ENCODE measurements at places on chromosomes 7 and 10. TPM values are rescaled to one million over a fixed set of nuclear protein-coding genes. Genes with fewer than 3 reads are reported as not detected.

DNA sequence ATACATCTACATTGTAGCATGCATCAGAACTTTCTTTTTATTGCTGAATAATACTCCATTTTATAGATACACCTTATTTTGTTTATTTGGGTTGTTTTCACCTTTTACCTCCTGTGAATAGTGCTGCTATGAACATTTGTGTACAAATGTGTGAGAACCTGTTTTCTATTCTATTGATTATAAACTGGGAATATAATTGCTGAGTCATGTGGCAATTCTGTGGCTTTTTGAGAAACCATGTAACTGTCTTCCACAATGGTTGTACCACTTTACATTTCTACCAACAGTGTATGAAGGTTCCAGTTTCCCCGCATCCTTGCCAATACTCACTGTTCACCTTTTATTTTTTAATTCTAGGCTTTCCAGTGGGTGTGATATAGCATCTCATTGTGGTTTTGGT is 138.6 kb upstream of the MBL2 start:
- peaks cover 3% of the 10 kb centered on the region for H3K27me3 ChIP-seq
- no peaks in the 10 kb centered on the region for H3K36me3 ChIP-seq
- no peaks in the 10 kb centered on the region for H3K4me1 ChIP-seq

- H3K4me3 ChIP-seq, result no peak overlapping the region
- peaks cover 2% of the 10 kb centered on the region for H3K27me3 ChIP-seq
- peaks cover 2% of the 10 kb centered on the region for H3K4me1 ChIP-seq
- no peak for DNase-seq
Measured at GRCh38 chr10:110724937-110725336, 80.8 kb downstream of the RBM20 start.

DNA sequence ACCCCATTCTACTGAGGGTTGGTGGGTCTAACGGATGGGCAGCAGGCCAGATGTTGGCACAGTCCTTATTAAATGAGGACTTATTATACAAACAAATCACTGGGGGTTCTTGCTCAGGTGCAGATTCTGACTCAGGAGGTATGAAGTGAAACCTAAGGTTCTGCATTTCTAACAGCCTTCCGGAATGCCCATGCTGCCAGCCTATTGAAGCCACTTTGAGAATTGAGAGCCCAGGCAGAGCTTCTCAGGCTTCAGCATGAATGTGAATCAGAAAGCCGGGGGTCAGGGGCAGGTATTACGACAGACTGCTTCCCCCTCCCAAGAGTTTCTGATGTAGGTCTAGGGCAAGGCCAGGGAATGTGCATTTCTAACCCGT is 34.1 kb upstream of the NPFFR1 start:
- H3K36me3 ChIP-seq, result no peaks in the 10 kb centered on the region
- no peak for DNase-seq
- no peak overlapping the region for H3K4me3 ChIP-seq
- no peaks in the 10 kb centered on the region for H3K4me1 ChIP-seq
- H3K27ac ChIP-seq, result no peak overlapping the region

Gene AMPH
- 9.8 TPM for total RNA-seq

Gene SH2D4B
- not detected for total RNA-seq

- no peaks in the 10 kb centered on the region for H3K36me3 ChIP-seq
- no peak overlapping the region for H3K4me3 ChIP-seq
- peaks cover 28% of the 10 kb centered on the region for H3K27me3 ChIP-seq
- no peak overlapping the region for H3K27ac ChIP-seq
- DNase-seq, result no peak
Measured at GRCh38 chr7:142602756-142603155, 146.5 kb upstream of the PRSS1 start.

DNA sequence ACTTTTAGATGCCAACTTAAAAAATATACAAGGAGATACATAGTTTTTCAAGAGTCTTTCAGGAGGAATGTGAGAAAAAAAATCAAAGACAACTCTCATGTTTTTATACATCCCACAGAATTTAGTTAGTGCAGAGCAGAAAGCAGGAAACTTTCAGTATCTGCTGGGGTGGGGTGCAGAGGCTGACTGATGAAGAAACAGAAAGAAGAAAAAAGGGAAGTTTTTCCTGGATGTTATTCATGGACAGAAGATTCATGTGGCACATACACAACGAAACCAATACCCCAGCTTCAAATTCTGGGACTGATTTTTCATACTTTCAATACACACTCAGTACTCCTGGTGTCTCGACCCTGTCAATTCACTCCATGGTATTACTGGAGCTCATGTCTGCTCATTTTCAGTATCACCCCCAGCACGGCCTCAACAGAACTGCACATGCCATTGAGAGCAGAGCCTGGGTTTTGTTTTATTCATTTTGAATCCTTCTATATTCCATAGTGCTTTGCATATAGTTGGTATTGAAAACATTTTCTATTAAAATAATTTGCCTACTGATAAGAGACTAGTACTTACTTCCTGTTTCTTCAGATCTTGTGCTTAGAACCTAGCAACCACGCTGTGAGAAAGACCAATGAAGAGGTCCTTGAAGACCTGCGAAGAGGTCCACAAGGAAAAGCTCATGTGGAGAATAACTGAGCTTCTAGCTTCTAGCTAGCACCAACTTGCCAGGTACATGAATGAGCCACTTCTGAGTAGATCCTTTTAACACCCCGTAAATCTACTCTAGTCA is 49.0 kb downstream of the NDUFB2 start:
- H3K4me3 ChIP-seq, result no peak overlapping the region
- H3K27me3 ChIP-seq, result no peaks in the 10 kb centered on the region
- peaks cover 10% of the 10 kb centered on the region for H3K36me3 ChIP-seq
- H3K4me1 ChIP-seq, result no peaks in the 10 kb centered on the region
- no peak overlapping the region for H3K27ac ChIP-seq

DNA sequence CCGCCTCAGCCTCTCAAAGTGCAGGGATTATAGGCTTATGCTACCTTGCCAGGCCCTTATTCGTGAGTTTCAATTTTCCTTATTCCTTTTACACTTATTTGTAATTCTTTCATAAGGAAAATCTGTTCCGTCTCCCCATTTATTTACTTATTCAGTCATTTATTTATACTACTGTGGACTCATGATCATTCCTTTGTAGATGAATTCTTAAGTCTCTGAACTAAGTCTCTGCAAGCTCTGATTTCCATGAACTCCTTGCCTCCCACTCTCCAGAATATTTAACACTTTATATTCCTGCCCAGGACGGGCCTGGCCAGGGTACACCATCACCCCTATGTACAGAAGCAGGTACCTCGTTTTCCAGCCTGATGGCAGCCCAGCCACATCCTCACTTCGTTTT is 39.4 kb downstream of the PFKFB3 start:
- no peak overlapping the region for H3K4me3 ChIP-seq
- no peak for DNase-seq
- peaks cover 1% of the 10 kb centered on the region for H3K36me3 ChIP-seq
- peaks cover 37% of the 10 kb centered on the region for H3K4me1 ChIP-seq
- no peak overlapping the region for H3K27ac ChIP-seq
- H3K27me3 ChIP-seq, result no peaks in the 10 kb centered on the region

Gene ETV1
- total RNA-seq, result 15.2 TPM

Gene TAS2R41
- not detected for total RNA-seq

Gene AOAH
- not detected for total RNA-seq

GRCh38 chr7:21719846-21720245 is 177.0 kb downstream of the DNAH11 start:
- H3K36me3 ChIP-seq, result no peaks in the 10 kb centered on the region
- H3K27ac ChIP-seq, result no peak overlapping the region
- H3K27me3 ChIP-seq, result no peaks in the 10 kb centered on the region
- DNase-seq, result no peak
- no peaks in the 10 kb centered on the region for H3K4me1 ChIP-seq

Gene GRID2IP
- total RNA-seq, result 0.13 TPM

Gene WDR11
- 65.8 TPM for total RNA-seq

DNA sequence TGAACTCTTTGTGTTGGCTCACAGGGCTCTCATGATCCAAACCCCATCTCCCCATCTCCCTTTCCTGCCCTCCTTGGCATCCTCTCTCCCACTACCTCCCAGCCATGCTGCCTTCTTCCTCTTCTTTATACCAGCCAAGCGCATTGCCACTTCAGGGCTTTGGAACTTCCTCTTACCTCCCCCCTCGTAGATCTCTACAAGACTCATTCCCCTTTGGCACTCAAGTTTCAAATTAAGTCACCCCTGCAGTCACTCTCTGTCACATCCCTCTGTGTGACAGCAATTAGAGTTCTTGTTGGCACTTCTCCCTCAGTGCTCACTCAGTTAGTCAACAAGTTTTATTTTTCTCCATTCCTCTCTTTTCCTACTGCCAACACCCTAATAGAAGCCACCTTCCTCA is 20.8 kb upstream of the NRP1 start:
- no peaks in the 10 kb centered on the region for H3K27me3 ChIP-seq
- DNase-seq, result no peak
- H3K4me1 ChIP-seq, result peaks cover 8% of the 10 kb centered on the region
- no peaks in the 10 kb centered on the region for H3K36me3 ChIP-seq

GRCh38 chr10:77898323-77899079 is 28.1 kb downstream of the DLG5 start:
- H3K4me1 ChIP-seq, result peaks cover 29% of the 10 kb centered on the region
- H3K27me3 ChIP-seq, result no peaks in the 10 kb centered on the region
- DNase-seq, result no peak
- H3K4me3 ChIP-seq, result no peak overlapping the region
- no peaks in the 10 kb centered on the region for H3K36me3 ChIP-seq

GRCh38 chr7:68980011-68980410 is 618.3 kb upstream of the AUTS2 start:
- H3K4me1 ChIP-seq, result peaks cover 10% of the 10 kb centered on the region
- no peak for DNase-seq
- peaks cover 4% of the 10 kb centered on the region for H3K27me3 ChIP-seq
- no peak overlapping the region for H3K4me3 ChIP-seq
- H3K36me3 ChIP-seq, result no peaks in the 10 kb centered on the region
- peak overlapping the region; percentile 37 for H3K27ac ChIP-seq

DNA sequence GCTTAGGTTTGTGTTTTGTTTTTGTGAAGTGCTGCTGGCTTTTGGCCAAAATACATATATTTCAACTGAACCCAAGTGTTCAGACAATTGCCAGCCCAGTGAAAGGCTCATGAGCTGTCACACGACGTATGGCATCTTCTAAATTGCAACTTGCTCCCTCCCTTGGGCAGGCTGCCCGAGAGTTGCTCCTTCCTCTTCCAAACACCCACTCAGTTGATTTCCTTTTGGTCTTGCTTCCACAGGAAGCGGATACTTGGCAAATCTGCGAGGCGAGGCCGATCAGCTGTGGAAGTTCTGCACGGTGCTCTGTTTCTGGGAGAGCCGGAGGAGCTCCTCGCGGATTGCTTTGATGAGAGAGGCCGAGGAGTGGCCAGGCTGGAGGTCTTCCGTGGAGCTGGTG is 39.6 kb upstream of the ATP6V0A4 start:
- no peaks in the 10 kb centered on the region for H3K27me3 ChIP-seq
- peaks cover 18% of the 10 kb centered on the region for H3K36me3 ChIP-seq
- peaks cover 10% of the 10 kb centered on the region for H3K4me1 ChIP-seq

- H3K27me3 ChIP-seq, result no peaks in the 10 kb centered on the region
- no peak overlapping the region for H3K27ac ChIP-seq
- H3K4me3 ChIP-seq, result no peak overlapping the region
- DNase-seq, result no peak
- no peaks in the 10 kb centered on the region for H3K36me3 ChIP-seq
- H3K4me1 ChIP-seq, result peaks cover 23% of the 10 kb centered on the region
Measured at GRCh38 chr7:85164376-85164775, 22.5 kb downstream of the SEMA3D start.

DNA sequence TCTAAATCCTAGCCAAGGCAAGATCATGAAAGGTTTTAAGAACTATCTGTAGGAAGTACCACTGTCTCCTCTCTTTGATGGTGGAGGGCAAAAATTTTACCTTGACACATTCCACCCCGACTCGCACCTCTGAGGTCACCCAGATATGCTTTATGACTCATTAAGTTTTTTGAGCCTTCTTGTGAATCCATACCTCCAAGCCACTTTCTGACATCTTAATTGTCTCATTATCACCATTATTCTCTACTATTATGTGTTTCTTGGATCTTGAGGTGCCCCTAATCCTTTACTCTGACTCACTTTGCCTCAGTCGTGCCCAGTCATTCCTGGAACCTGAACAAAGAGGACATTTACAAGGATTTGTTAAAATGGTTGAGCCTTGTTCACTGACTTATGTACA is 146.6 kb downstream of the RAPGEF5 start:
- no peak overlapping the region for H3K4me3 ChIP-seq
- DNase-seq, result no peak
- no peak overlapping the region for H3K27ac ChIP-seq

DNA sequence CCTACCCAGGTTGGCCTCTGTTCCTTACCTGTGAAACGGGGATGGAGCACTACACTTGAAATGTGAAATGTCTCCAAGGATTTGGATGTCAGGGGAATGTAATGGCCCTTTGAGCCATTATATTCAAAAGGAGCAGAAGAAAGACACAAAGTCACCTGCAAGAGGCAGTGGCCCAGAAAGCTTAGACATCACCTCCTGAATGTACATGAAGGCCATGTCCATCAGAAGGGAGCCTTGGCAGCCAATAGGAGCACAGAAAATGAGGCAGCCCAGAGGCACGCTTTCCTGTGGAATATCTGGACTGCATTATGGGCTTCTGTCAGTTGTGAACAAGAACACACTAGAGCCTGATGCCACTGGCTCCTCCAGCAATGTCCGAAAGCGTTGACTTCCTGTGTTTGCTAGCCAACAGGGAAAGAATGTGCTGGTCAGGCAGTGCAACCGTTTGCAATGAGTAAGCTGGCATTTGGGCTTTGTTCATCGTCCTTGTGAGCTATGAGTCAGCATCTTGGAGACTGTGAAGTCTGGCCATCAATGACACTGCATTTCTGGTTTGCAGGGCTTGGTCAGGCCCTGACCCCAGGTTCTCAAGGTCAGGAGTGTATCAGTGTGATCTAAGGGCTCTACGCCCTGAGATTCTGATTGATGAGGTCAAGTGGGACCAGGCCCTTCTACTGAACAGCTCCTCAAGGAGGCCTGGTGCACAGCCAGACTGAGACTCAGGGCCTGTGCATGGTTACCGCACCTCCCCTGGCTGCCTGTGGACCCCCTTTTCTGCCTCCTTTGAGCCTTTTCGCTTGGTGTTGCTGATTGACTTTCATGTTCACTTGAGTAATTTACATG is 222.4 kb downstream of the RPS24 start:
- H3K4me3 ChIP-seq, result no peak overlapping the region
- H3K4me1 ChIP-seq, result peaks cover 32% of the 10 kb centered on the region
- no peaks in the 10 kb centered on the region for H3K36me3 ChIP-seq
- DNase-seq, result no peak

Gene FAM3C
- 42.0 TPM for total RNA-seq

GRCh38 chr7:147759327-147759943 is 831.1 kb upstream of the C7orf33 start:
- H3K27ac ChIP-seq, result no peak overlapping the region
- peaks cover 4% of the 10 kb centered on the region for H3K4me1 ChIP-seq
- H3K27me3 ChIP-seq, result peaks cover 5% of the 10 kb centered on the region
- no peak for DNase-seq
- no peak overlapping the region for H3K4me3 ChIP-seq

Measured in osteocyte (in vitro differentiated cells).